ENCODE measurements at places on chromosomes 13 and 19.
A peak's percentile ranks its signal among the peaks of the same experiment; 100 is the strongest.

- no peak for DNase-seq
Measured at GRCh38 chr13:22064854-22065620, 394.2 kb downstream of the FGF9 start.

GRCh38 chr13:43686557-43686956 is 100.2 kb downstream of the ENOX1 start:
- peak; percentile 81 for DNase-seq

GRCh38 chr19:51808333-51808986 is 13.5 kb downstream of the FPR3 start:
- DNase-seq = no peak

DNA sequence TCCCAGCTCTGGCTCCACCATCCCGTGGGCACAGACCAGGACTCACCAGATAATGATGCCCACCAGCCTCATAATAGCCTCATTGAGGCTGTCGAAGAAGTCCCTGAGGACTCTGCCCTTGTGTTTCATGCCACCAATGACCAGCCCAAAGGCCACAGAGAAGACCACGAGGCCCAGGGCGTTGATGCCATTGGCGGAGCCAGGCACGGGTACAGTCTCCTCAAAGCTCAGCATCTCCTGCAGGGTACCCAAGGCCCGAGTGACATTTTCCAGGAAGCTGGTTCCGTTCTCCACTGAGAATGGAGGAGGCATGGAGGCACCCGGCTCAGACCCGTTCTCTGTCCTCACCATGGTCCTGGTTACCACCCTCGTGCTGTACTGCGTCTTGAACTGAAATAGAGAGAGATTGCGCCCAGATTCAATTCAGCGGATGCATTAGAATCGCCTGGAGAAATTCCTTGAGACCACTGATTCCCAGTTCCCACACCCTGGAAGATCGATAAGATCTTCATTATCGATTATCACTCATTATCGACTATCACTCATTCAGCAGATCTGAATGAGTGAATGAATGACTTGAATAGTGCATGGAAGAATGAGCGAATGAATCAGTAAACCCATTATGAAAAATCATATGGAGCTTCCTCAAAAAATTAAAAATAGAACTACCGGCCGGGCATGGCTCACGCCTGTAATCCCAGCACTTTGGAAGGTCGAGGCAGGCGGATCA is 17.5 kb downstream of the SLC1A6 start:
- no peak for DNase-seq

DNA sequence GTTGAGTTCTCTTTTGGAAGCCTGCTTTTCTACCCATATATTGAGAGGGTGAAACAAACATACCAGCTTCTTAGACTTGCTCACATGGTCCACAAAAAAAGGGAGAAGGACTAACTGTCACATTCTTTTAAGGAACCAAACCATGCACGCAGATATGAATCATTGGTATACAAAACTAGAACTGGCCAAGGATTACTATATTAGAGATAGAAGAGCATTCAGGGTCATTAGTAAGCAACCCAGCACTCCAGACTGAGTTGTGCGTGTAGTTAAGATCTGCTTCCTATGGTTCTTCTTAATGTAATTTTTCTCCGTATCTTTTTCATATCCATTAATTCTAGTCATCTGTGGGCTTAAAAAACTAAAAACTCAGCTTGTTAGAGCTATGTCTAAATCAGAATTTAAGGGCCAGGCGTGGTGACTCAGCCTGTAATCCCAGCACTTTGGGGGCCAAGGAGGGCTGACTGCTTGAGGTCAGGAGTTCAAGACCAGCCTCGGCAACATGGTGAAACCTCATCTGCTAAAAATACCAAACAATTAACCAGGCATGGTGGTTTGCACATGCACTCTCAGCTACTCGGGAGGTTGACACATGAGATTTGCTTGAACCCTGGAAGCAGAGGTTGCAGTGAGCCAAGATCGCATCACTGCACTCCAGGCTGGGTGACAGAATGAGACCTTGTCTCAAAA is 19.6 kb downstream of the ALG5 start:
- DNase-seq = no peak

DNA sequence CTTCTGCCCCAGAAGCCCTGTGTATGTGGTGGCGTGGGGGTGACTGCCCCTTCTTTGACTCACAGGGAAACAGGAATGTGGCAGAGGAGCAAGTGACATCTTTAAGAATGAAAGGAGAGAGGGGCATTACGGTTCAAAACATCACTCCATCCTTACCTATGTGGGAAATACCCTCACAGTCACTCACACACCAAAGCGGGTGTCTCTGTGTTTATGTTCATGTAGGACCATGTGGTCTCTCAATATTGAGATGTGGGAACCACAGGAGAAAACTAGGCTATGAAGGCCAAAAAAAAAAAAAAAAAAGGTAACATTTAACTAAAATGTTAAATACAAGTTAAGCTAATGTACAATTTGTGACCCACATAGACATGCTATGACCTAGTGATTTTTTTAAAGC is 153.6 kb upstream of the GPR12 start:
- DNase-seq = no peak

DNA sequence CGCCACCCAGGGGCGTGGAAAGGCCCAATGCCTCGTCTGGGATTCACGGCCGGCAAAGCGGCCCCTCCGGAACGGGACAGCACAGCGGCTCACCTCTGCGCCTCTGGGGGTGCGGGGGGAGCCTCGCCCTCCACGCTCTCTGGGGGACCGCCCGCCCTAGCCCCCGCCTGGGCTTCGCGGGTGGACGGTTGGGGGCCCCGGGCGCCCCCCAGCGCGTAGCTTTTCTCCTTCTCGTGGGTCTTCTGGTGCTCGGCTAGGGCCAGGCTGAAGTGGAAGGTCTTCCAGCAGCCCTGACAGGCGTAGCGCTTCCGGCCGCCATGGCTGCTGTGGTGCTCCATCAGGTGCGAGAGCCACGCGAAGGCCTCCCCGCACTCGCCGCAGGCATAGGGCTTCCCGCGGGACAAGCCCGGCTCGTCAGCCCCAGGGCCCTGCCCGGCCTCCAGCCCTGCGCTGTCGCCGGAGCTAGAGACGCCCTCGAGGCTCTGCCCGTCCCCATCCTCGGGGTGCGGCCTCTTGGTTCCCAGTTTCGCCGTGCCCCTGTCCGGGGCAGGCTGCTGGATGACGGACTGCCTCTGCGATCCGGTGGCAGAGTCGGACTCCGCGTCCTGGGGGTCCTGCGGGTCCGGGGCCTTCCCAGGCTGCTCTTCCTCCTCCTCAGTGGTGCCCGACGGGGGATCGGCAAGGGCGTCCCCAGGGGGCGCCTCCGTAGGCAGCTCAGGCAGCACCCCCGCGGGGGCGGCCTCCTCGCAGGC is 13.3 kb downstream of the ZSCAN18 start:
- DNase-seq = no peak

DNA sequence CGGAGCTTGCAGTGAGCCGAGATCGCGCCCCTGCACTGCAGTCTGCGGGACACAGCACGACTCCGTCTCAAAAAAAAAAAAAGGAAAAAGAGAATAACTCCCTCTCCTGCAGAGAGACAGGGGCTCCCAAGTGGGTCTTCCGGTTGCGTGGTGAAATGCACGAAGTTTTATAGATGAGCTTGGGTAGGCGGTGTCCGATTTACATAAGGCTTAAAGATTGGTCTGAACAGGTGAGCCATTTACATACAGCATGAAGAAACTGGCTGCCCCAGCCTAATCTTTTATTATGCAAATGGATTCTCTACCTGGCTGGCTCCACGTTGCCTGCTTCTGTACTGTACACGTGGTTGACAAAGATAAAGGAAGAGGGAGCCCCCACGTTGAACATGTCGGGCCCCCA is 19.5 kb downstream of the ADGRE2 start:
- peak; percentile 44 for DNase-seq

DNA sequence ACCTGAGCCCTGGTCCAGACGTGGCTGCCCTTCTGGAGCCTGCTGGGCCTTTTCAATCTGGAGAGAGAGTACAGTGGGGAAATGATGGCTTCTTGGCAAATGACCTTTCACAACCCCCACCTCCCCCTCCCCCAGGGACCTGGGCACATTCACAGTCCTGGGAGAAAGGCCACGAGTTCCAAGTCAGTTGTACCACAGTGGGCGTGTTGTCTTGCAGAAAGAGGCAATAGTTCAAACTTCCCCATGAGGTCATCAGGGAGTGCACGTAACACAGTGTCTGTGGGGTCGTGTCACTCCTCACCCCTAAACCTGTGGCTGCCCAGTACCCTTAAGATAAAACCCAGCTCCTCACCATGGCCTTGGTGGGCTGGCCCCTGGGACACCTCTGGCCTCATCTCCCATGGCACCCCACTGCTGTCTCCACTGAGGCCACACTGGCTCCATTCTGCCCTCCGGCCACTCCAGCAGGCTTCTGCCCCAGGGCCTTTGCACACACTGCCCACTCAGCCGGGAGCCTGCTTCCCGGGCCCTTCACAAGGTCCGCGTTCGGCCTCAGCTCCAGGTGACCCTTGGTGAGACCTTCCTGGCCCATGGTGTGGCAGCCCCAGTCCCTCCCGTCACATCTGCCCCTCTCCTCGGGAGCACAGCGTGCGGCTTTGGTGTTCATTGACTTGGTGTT is 13.3 kb downstream of the PLIN4 start:
- DNase-seq = no peak

DNA sequence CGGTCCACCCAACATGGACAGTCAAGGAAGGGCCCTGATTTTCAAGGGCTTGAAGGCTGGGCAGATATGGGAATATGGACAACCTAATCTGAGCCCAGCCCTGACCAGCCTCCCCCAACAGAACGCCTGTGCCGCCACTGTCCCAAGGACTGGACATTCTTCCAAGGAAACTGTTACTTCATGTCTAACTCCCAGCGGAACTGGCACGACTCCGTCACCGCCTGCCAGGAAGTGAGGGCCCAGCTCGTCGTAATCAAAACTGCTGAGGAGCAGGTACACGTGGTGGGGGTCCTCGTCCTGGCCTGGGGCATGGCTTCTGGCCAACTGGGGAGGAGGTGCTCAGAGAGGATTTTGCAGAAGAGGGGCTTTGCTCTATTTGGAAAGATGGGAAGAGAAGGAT is 3.5 kb downstream of the CLEC4M start:
- DNase-seq = no peak

DNA sequence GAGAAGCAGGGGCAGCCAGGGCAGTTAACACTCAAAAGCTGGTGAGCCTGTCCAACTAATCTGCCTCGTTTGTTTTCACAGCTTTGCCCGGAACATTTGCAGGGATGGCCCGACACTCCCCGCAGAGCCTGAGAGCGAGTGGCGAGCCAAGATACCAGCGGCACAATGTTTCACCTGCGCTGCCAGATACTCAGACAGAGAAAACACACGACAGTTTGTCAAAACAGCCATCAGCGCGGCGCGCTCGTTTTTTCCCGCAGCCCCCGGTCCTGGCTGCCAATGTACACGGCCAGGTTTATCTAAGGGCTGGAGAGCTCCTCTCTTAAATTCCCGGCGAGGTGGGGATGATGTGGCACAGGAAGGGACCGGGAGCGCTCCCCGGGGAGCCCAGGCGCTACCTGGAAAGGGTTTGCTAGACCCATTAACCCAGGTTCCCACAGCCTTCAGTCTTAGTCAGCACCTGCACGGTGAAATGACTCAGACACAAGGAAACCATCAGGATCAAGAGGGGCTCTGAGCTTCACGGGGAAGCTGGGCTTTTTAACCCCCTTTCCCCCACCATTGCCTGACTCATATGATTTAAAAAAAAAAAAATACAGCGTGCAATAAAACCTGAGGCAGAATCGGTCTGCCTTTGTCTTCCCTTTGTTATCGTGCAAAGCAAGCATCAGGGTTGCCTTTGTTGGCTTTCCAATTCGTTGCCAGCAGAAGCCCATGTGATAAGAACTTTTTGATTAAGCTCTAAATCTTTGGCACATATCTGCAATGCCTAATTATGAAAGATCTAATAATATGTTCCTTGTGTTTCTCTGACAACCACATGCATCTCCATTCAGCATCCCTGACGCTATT is 186.2 kb downstream of the EFNB2 start:
- peak; percentile 85 for DNase-seq

- DNase-seq = no peak
Measured at GRCh38 chr19:43315851-43316250, 37.6 kb upstream of the CD177 start.

GRCh38 chr13:51707461-51707860 is 96.5 kb downstream of the DHRS12 start:
- DNase-seq = no peak

- no peak for DNase-seq
Measured at GRCh38 chr13:20526664-20527063, 1.0 kb upstream of the CRYL1 start.

GRCh38 chr13:37194428-37194861 is 89.0 kb upstream of the CSNK1A1L start:
- DNase-seq = peak; percentile 90

DNA sequence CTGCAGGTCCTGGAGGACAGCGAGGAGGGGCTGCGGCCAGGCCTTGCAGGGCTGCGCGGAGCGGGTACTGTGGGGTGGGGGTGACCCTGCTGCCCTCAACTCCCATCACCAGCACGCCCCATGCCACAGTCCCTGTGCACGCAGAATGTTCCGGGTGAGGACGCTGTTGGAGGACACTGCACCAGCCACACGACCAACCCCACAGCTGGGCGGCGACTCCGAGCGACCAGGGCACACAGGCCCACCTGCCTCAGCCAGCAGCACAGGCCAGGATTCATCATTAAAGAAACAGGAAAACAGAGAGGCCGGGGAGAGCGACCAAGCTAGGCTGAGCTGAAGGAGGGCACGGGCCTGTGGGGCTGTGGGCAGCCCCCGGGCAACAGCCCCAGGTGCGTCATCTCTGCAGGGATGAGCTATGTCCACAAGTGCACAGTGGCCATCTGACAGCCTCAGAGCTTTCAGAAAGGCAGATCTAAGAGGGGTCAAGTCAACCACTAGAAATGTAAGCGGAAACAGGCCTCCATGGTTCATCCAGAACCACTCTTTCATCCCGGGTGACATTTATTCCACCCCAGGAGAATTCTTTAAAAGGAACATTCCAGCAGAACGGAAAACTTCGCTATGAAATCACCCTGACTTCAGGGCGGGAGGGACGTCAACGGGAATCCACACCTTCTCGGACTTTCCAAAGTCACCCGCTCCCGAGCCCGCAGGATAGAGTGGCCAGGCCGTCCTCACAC is 1.5 kb downstream of the GAS6 start:
- peak; percentile 48 for DNase-seq

DNA sequence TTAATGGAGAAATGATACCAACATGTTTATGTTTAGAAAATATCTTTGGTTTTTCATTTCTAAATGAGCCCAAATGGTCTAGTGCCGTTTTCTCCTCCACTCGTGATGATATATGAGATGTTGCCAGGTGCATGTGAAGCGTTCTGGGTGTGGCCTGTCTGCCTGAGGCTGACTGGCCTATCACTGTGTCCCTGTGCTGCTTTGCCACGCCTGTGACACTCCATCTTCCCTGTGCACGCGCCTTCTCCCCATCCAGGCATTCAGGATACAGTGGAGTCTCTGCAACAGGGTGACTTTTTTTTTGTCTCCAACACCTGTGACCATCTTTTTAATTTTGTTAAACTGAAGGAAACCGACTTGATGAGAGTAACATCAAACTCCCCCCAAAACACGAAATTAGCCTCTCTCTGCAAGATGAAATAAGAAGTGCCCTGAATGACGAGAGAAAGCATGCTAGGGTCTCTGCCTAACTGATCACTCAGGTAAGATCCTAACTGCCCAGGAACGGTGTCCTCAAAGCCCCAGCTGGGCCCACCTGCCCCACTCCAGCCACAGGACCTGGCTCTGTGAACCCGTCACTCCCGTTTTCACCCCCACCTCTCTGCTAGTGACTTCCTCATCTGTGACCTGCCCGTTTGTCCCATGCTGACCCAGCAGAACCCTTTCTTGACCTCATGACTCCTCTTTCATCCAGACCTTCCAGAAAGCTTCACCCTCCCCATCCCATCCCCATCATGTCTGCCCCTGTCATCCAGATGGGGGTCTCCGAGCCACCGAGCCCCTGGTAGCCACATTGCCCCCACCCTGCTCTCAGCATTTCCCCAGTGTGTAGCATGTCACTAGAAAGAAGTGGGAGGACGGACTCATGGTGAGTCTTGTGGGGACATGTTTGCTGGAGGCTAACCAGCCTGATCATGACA is 33.2 kb upstream of the TFDP1 start:
- DNase-seq = no peak
